ENCODE measurements at places on chromosomes 7 and 10.

GRCh38 chr7:111018960-111019736 lies 71.8 kb upstream of the LRRN3 start:
- DNase-seq = no peak

- no peak for DNase-seq
Measured at GRCh38 chr10:91756286-91756685, 41.9 kb upstream of the TNKS2 start.

DNA sequence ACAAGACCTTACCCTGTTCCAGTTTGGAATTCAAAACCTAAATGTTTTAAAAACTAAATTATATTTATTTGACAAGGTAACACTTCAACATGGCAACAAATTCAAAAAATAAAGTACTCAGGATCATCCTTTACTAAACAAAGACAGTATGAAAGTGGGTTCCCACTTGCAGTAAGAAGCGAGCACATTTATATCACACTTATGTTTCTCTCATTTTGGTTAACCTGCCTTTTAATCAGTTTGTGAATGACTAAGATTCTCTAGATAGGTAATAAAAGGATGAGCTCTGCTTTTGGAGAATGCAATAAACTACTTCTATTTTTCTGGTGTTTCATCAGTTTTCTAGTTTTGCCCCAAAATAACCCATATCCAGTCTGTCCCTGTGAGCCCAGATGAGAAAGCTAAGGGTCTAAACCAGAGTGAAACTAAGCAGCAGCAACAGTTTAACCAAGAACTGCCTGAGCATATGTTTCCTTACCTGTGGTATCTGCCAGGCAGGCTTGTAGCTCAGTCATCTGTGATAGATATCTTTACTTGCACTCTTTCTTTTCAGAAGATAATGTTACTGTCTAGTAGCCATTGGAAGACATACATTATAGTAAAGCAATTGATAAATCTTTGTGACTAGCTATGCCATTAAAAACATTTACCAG lies 64.1 kb downstream of the ABLIM1 start:
- DNase-seq = no peak

- DNase-seq = peak; percentile 77
Measured at GRCh38 chr7:107150375-107151073, 18.3 kb upstream of the HBP1 start.

DNA sequence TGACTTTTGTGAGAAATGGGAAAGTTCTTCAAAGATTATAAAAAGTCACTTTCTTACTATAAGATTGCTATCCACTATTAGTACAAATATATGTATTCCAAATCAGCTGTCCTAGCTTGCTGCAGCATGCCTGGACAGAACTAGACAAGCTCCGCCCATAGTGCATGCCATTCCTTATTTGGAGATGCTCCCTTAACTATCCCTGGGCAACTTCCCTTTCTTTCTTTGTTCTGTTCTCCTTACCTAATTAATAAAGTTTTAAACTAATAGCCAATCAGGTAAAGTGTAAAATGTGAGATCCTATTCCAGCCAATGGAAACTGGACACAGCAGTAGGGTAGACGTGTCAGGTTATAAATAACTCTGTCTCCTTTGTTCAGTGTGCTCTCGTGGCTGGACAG lies 281.9 kb downstream of the CAMK1D start:
- DNase-seq = no peak

DNA sequence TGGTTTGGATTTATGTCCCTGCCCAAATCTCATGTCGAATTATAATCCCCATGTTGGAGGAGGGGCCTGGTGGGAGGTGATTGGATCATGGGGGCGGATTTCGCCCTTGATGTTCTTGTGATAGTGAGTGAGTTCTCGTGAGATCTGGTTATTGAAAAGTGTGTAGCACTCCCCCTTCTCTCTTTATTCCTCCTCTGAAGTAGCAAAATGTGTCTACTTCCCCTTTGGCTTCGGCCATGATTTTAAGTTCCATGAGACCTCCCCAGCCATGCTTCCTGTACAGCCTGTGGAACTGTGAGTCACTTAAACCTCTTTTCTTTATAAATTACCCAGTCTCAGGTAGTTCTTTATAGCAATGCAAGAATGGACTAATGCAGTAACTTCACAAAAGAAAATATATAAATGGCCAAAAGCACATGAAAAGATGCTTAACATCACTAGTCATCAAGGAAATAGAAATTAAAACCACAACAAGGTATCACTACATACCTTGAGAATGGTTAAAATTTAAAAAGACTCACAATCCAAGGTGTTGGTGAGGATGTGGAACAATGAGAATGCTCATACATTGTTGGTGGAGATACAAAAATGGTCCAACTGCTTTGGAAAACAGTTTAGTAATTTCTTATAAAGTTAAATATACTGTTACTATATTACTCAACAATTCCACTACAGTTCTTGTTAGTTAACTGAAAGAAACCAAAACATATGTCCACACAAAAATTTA lies 218.7 kb downstream of the SNX10 start:
- DNase-seq = no peak

DNA sequence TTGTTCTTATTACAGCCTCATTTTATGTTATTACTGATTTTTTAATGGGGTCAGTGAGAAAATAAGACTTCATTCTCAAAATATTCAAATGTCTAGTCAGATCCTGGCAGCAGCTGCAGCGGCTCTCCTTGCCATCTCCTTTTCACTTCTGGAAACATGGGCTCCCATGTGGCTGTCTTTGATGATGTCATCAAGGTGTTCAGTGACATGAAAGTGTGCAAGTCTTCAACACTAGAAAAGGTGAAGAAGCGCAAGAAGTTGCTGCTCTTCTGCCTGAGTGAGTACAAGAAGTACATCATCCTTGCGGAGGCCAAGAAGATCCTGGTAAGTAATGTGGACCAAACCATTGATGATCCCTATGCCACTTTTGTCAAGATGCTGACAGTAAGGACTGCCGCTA lies 19.6 kb downstream of the KLLN start:
- no peak for DNase-seq

DNA sequence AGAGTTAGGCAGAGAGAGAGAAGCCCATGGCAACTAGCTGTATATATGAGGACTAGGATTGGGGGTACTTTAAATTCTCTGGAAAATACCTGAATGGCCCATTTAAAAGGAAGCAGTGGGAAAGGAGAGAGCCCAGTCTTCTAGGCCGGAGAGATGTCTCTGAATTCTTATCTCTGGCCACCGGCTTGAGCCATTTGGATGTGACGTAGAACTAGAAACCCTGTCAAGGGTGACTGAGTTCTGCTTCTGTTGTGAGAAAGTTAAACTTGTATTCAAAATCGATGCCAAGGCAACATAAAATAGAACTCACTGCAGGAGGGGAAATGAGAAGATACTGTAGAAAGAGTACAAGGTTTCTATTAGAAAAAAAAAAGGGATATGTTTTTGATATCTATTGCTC lies 6.3 kb upstream of the GSTK1 start:
- DNase-seq = no peak

DNA sequence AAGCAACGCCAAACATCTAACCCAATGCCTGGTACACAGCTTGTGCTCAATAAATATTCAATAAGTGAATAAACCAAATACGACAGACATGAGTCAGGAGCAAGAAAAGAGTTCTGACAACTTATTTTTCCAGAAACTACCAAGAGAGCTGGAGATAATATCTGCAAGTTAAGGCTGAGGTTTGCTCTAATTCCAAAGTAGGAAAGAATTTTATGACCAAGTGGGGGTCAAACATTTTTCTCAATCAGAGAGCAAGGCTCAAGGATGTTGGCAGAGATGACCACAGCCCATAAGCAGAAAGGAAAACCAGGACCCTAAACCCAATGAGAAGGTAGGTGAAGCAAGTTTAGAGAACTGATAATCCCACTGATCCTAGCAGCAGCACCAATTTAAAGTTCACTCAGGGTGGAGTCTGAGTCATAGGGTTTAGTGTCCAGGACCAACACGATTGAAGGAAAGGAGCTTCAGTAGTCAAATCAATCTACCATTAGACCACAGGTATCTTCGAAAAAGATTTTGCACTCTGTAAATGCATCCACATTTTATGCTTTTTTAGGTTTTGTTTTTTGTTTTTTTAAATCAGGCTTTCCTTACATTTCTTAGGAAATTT lies 49.3 kb upstream of the KCNIP2 start:
- no peak for DNase-seq

- DNase-seq = no peak
Measured at GRCh38 chr7:75532639-75533038, 40.5 kb downstream of the SPDYE5 start.

DNA sequence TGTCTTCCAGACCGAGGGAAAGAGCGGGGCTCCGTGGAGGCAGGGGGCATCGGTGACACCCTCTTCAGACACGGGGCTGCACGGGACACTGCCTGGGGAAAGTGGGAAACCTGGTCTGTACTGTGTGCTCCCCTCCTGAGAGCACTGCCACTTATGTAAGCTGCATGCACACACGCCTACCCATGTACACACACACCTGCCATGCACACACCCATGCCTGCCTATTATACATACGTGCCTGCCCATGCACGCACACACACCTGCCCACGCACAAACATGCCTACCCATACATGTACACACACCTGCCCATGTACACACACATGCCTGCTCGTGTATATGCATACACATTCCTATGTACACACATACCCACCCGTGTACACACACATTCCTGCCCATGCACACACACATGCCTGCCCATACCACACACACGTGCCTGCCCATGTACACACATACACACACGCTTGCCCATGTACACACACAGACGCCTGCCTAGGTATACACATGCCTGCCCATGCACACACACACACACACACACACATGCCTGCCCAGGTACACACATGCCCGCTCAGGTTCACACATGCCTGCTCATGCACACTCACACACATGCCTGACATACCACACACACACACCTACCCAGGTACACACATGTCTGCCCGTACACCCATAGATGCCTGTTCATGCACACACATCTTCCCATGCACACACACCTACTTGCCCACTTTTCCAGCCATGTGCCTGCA lies 35.5 kb upstream of the CALN1 start:
- DNase-seq = no peak

DNA sequence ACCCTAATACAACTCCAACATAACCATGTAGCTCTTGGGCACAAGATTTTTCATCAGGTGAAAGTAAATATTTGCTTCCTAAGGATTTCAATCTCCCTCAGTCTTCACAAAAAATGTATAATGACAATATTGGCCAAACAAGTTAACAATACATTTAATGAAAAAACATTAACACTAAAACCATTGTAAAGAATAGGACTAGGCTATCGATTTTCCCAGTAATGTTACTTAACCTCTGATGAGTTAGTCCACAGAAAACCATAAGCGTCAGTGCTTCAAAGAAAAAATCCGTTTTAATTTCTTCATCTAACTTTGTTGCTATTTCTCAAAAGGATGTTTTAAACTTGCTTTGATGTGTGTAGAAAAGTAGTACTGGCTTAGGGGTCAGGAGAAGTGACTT lies 1.2 kb downstream of the ZNF33B start:
- DNase-seq = no peak

GRCh38 chr7:150401424-150401790 lies 22.3 kb downstream of the ZNF775 start:
- no peak for DNase-seq

All from T-helper 9 cell (primary cell).